ENCODE measurements at places on chromosomes 1 and 21.
A peak's percentile ranks its signal among the peaks of the same experiment; 100 is the strongest.

DNA sequence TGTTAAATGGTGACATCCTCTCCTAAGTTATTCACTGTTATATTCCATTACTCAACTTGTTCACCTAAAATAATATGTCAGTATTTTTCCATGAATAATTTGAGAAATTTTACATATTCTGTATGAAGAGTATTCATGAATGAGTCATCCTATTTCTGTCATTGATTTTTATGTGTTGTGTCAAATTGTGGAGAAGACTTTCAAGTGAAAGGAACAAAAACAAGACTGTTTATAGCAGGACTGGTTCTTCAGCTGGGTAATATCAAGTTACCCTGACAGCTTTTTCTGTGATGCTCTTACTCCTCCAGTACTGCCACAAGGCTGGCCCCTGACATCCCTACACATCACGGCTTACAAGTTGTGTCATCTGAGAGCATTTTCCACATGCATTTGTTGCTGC, 847.7 kb downstream of the NCAM2 start:
- DNase-seq: no peak

DNA sequence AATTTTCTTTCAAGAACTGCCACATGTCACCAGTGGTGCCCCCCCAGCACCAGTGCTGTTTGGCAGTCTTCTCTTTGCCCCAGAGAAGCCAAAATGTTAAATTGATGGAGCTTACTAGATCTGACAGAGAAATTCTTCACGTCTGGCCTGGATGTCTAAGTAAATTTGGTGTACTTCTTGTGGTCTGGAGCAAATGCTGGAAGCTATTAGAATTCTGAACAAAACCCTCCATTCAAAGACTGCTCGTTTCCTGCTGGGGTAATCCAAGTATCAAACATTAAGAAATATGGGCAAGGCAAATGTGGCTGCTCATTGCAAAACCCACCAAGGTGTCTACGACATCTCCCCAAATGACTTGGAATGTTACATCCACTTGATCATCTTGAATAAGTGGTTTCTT, 92.3 kb downstream of the ROR1 start:
- DNase-seq: no peak

DNA sequence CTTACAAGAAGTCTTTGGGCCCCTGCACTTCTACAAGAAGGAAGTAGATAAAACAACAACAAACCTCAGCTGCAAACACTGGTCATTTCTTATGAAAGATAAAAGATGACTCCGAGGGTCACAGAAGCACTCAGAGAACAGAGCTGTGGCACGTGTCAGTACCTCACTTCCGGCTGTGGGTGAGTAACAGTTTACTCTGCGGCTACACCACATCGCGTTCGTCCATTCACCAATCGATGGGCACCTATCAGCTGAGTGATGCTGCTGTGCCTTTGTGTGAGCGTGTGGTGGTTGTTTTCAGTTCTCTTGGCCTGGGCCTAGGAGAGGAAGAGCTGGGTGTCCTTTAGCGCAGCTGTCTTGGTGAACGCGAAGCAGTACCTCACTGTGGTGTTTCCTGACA, 49.9 kb downstream of the COL6A1 start:
- no peak for DNase-seq

GRCh38 chr1:60173729-60174505, 100.3 kb upstream of the C1orf87 start:
- no peak for DNase-seq

DNA sequence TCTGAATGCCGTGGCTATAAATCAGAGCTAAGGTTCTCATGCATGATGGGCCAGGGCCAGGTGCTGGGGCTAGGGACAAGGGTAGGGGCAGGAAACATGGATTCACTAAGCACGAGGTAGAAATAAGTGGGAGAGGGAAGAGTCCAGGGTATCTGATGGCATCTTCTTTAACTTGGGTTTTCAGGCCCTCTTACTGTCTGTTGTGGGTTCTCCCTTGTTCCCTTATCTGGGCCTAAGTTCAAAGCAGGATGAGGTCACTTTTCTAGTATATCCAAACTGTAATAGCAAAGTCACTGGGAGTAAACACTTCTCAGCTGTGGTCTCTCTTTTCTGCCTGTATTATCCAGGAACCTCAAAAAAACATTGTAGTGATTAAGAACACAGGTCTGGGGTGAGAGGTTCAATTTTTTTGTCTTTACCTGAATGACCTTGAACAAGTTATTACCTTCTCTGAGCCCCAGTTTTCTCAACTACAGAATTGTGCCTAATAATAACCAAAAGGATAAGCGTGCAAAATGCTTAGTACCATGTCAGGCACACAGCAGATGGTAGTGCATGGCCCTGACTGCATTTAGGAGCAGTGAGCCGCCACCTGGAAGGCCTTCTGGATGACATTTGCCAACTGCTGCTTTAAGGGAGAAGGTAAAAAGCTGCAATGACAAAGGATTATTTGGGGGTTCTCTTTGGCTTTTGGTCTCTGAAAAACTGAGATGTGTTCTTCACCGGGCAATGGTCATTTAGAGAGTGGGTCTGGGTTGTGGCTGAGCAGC, 53.6 kb upstream of the A3GALT2 start:
- DNase-seq: peak; percentile 71

DNA sequence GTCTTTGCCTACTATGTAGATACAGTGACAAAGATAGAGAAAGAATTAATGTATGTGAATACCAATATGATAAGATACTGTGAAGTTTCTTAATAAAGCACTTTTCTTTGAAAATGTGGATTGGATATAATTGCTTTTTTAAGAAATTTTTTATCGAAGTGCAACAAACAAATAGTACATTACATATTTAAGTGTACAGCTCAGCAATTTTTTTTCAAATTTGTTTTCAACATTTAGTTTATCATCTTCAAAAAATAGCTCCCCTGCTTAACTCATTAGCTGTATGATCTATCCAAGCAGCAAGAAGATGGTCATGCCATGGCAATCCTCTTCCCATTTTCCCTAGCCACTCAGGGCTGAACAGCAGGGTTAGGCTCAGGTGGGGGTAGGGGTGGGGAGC, 40.5 kb downstream of the NEK7 start:
- no peak for DNase-seq

- no peak for DNase-seq
These were observed 173.4 kb downstream of the S1PR1 start for GRCh38 chr1:101410048-101410878.

DNA sequence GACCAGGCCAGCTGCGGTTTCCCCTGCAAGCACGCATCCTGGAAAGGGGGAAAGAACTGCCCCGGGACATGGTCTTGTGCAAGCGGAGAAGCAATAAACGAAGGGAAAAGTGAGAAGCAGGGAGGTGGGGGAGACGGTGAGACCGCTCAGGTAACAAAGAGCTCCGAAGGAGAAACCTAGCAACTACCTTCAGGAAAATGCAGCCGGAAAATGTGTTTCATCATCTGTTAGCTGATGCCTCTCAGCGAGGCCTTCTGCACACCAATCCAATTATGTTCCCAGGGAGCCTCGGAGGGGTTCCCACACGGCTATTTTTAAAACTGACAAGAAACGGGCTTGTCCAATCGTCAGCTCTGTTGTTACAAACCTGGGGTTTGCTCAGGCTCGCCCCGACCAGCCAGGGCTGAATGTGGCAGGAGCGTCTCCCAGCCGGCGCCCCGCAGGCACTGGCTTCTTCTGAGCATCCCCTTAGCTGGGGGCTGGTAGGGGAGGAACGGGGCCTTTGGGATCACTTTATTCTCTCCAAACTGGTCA, 3.4 kb downstream of the RIPK4 start:
- no peak for DNase-seq

DNA sequence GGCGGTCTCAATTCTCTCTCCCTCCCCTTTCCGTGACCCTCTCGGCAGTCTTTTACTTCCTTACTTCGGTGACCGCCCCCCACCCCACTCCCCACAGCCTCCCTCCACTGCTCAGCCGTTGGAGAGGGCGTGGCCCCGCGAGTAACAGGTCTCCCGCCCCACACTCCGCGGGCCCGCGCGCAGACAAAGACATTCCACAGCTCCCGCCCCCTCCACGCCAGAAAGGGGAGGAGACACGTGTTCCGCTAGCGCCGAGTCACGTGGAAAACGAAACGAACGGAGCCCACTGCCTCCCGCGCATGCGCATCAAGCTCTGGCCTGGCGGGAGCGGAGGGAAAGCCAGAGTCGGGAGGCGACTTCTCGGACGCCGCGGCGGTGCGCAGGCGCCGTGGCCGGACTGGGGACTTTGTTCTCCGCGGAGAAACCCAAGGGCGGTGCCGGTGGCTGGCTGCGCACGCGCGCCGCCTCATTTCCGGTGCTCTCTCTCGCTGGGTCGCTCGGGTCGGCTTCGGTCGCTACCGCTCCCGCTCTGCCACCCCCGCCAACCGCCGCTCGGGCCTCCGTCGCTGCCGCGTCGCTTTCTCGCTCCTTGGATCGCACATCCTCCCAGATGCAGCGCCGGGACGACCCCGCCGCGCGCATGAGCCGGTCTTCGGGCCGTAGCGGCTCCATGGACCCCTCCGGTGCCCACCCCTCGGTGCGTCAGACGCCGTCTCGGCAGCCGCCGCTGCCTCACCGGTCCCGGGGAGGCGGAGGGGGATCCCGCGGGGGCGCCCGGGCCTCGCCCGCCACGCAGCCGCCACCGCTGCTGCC, at the start of gene KHDRBS1:
Gene KHDRBS1 (plus strand): TSS at position 483 of the 813 bp plus-strand sequence. CDS start 128 bp downstream, at position 611.
- DNase-seq: peak; percentile 94

DNA sequence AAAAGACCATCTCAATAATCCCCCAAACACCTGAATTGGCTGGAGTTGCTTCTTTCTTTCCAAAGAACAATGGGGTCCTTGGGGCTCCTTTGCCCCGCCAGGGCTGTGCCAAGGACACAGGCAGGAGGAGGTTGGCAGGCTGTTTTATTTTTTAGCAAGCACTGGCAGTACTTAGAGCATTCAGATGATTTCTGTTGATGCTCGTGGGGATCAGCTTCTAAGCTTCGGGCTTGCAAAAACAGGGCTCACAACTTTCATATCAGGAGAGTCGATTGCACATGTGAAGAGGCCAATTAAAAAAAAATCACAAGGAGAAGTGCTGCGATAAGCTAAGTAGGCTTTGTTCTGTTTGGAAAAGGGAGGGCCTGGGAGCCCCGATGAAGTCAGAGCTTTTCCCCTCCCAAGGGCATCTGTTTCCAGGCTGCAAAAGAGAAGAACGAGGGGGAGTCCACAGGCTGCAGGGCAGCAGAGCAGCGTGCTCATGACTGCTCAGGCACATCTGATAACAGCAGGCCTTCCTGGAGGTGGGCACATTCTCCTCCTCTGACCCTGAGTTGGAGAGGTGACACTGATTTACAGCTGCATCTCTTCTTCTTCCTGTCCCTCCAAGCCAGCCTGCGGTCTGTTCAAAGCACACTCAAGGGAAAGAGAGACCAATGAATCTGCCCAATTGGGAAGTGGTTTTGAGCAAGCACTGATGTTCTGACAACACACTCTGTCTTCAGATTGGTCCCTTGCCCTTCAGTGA, 27.3 kb upstream of the BCAR3 start:
- no peak for DNase-seq

GRCh38 chr1:220564216-220564615, 36.3 kb downstream of the MARK1 start:
- peak; percentile 16 for DNase-seq

- no peak for DNase-seq
These were observed 7.7 kb downstream of the TTLL10 start for GRCh38 chr1:1181129-1181937.

GRCh38 chr1:1240822-1241587, 5.5 kb downstream of the C1QTNF12 start:
- no peak for DNase-seq

DNA sequence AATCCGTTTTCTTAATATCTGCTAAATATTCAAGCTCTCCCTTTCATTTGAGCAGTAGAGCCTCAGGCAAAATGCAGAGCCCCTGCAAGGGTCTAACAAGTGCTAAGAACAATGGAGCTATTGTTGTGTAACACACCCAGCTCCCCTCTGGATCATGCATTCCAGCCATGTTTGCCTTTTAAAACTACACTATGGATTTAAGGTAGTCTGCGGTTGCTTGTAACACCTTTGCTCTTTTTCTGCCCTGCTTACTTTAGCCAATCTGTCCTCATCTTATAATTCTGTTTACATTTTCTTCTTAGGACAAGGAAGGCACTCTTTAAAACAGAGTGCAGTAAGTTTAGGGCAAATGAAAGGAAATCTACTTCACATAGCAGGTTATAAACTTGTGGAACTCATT, 60.0 kb upstream of the C1orf105 start:
- no peak for DNase-seq

- no peak for DNase-seq
These were observed 92.3 kb downstream of the BEND5 start for GRCh38 chr1:48684381-48684780.

Measured in DMS 273 treated with DMSO at 0.1 percent for 48 hours (cell line).